ENCODE measurements at places on chromosomes 16 and 17.

GRCh38 chr16:4454623-4455022 lies 19.8 kb downstream of the NMRAL1 start:
- H3K27me3 ChIP-seq: no peaks in the 10 kb centered on the region
- peaks cover 20% of the 10 kb centered on the region for H3K36me3 ChIP-seq
- H3K27ac ChIP-seq: no peak overlapping the region
- DNase-seq: no peak

GRCh38 chr16:53836680-53837079 lies 132.7 kb downstream of the FTO start:
- H3K27me3 ChIP-seq: no peaks in the 10 kb centered on the region
- H3K4me3 ChIP-seq: no peak overlapping the region
- peaks cover 26% of the 10 kb centered on the region for H3K36me3 ChIP-seq
- DNase-seq: no peak
- no peak overlapping the region for H3K27ac ChIP-seq
- peaks cover 28% of the 10 kb centered on the region for H3K4me1 ChIP-seq

GRCh38 chr16:79181419-79181818 lies 419.1 kb downstream of the MAF start:
- no peak overlapping the region for H3K27ac ChIP-seq
- no peak for DNase-seq
- peaks cover 21% of the 10 kb centered on the region for H3K4me1 ChIP-seq
- peaks cover 2% of the 10 kb centered on the region for H3K36me3 ChIP-seq
- no peaks in the 10 kb centered on the region for H3K27me3 ChIP-seq

DNA sequence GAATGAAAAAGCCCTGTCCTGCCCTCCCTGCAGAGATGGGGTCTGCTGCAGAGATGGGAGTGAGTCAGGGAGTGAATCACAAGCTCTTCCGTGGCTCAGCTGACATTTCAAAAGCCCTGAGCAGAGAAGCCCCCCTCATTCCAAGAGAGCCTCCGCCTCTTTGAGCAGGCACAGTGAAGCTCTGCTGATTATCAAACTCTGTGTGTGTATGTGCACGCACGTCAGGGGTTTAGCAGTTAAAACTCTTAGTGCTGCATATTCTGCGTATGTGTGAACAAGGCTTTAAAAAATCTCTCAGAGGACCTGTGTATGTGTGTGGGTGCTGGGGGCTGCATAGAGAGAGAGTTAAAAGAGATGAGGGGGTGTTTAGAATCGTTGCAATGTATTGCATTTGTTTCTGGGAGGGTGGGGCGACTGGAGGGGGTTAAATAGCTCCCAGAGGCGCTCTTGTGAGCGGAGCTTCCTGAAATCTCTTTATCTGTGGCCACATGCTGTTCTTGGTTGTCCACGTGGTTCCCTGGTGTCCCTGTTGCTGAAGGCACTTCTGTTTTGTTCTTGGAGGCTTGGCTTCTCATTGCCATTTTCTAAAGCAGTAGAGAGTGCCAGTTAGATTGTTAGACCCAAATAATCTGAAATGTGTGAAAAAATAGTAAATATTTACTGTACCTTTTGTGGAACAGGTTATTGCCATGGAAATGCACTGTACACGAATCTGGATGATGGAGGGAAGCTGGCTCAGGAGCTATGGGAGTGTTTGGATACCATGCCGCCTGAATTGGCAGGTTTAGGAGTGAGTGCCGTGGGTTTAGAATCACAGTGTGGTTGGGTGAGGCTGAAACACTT lies 116.6 kb downstream of the PRKCB start:
- H3K36me3 ChIP-seq: no peaks in the 10 kb centered on the region
- DNase-seq: no peak
- no peak overlapping the region for H3K27ac ChIP-seq
- H3K4me1 ChIP-seq: peaks cover 9% of the 10 kb centered on the region

DNA sequence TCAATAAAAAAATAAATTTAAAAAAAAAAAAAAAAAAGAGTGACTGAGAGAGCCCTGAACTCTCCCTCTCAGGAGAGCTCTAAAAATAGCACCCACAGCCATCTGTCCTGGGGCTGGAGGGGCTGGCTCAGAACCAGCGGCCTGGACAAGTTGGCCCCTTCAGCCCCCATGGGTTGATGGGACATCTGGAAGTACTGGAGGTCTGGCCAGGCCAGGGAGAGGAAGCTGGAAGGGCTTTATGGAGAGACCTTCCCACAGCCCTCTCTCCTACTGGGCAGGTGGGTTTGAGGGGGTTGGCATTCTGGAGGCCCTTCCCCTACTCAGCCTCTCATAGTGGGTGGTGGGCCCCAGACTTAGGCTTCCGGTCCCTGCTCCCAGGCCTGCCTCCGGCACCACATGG lies 93.7 kb upstream of the TMEM97 start:
- peaks cover 13% of the 10 kb centered on the region for H3K4me1 ChIP-seq
- H3K4me3 ChIP-seq: no peak overlapping the region
- H3K27me3 ChIP-seq: peaks cover 26% of the 10 kb centered on the region

GRCh38 chr16:47643323-47644000 lies 182.3 kb downstream of the PHKB start:
- H3K36me3 ChIP-seq: peaks cover 3% of the 10 kb centered on the region
- H3K4me3 ChIP-seq: no peak overlapping the region

DNA sequence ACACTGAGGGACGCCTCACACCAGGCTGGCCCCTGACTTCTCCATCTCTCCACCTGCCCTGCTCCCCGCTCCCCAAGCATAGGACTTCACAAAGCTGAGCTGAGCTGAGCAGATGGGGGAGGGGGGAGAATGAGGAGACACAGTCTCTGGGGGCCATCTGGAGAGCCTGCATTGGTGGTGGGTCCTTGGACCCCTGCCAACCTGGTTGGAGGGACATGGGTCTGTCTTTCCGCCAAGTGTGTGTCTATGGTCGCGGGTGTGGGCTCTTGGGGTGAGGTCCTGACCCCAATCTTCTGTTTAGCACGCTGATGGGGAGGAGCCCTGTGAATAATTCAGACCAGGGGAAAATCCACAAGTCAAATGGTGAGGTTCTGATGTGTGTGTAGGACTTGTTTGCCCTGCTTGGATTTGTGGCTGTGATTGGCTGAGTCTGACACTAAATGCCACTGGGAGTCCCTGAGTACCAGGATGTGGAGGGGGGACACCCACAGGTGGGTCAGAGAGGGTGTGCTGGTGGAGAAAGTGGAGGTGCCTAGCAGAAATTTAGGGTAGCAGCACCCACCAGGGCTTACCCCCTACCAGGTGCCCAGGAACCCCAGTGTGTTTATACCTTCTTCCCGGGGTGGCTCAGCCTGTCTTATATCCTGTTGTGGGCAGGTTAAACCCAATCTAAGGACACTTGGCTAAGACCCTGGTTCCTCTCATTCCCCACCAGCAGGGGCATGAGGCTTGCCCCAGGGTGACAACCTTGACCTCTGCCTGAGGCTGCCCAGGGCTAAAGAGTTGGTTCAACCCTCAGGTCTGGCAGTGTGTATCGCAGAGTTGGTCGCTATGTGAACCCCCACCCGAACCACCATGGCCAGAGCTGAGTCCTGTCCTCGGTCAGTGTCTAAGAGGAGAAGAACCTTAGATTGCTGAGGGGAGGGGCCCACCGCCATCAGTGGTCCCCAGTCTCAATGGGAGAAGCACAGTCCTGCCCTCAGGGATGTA lies 2.1 kb downstream of the FMNL1 start:
- H3K4me3 ChIP-seq: peak overlapping the region; percentile 8
- no peak for DNase-seq
- peaks cover 7% of the 10 kb centered on the region for H3K4me1 ChIP-seq
- no peaks in the 10 kb centered on the region for H3K36me3 ChIP-seq
- H3K27ac ChIP-seq: no peak overlapping the region

DNA sequence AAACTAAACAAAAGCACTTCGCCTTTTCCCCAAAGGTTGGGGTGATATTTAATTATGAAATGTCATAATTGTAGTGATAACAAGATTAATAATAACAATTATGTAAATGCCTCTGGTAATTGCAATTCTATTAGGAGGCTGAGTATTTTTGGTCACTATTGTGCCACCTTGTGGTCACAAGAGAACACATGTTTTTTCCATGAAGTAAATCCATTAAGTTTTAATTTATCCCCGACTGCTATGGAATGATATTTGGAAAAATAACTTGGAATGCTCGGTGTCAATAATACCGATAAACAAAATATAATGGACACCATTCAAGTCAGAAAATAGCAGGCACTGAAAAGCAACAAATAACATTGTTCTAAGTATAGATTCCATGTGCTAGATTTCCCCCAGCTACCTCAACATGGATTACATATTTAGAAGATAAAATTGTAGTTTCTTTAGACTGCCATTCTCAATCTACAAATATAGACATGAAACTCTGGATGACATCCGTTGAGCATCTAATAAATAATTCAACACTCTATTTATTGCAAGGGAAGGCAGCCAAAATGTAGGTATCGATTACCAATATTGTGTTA lies 25.0 kb upstream of the KCNJ2 start:
- no peak overlapping the region for H3K4me3 ChIP-seq
- no peak overlapping the region for H3K27ac ChIP-seq
- no peaks in the 10 kb centered on the region for H3K36me3 ChIP-seq
- peaks cover 36% of the 10 kb centered on the region for H3K4me1 ChIP-seq
- no peaks in the 10 kb centered on the region for H3K27me3 ChIP-seq

GRCh38 chr16:66273053-66273452 lies 93.4 kb upstream of the CDH5 start:
- peaks cover 20% of the 10 kb centered on the region for H3K27me3 ChIP-seq
- no peak overlapping the region for H3K27ac ChIP-seq
- DNase-seq: no peak
- H3K4me3 ChIP-seq: no peak overlapping the region
- H3K4me1 ChIP-seq: peaks cover 23% of the 10 kb centered on the region
- H3K36me3 ChIP-seq: peaks cover 5% of the 10 kb centered on the region

GRCh38 chr17:57097832-57098421 lies 12.9 kb downstream of the AKAP1 start:
- no peak for DNase-seq
- peaks cover 31% of the 10 kb centered on the region for H3K4me1 ChIP-seq

DNA sequence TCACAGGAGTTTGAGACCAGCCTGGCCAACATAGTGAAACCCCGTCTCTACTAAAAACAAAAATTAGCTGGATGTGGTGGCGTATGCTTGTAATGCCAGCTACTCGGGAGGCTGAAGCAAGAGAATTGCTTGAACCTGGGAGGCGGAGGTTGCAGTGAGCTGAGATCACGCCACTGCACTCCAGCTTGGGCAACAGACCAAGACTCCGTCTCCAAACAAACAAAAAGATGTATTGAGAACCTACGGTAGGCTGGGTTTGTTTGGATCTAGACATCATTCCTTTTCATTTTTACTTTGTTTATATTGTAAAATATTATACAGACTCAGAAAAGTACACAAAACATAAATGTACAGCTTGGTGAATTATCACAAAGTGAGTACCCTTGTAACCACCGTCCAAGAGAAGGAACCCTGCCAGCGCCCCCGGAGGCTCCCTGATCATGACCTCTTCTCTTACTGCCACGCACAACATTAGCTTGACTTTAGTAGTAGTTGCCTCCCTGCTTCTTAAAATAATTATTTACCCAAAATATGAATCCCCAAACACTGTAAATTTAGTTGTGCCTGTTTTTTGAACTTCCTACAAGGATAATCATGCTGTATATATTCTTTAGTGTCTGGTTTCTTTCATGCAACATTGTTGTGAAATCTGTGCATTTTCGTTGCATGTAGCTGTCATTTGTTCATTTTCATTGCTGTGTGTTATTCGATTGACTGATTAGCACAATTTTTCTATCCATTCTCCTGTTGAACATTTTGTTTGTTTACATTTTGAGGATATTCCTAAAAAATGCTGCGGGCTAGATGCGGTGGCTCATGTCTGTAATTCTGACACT lies 56.5 kb downstream of the KSR1 start:
- H3K4me3 ChIP-seq: no peak overlapping the region
- H3K36me3 ChIP-seq: no peaks in the 10 kb centered on the region
- peaks cover 17% of the 10 kb centered on the region for H3K4me1 ChIP-seq
- no peaks in the 10 kb centered on the region for H3K27me3 ChIP-seq

DNA sequence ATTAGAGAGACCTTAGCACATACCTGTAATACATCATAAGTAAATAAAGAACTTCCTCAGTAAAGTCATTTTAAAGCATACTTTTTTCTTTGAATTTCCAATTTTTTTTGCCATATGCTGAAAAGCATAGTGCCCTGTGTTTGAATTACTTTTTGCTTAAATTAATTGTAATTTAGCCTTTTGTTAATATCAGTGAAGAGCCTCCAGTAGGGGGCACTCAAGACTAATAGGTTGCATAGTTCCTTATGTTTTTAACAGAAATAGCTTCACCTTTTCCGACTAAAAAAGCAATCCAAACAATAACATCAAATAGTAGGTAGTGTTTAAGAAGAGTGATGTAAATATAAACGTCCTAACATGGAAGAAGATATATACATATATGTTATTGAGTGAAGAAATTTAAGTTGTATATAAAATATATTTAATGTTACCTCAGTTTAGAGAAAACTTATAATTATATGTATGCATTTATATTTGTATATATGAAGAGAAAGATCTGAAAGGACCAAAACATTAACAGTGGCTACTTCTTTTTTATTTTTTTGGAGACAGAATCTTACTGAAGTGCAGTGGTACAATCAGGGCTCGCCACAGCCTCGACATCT lies 18.6 kb downstream of the RAD51C start:
- H3K36me3 ChIP-seq: peaks cover 17% of the 10 kb centered on the region
- DNase-seq: no peak
- no peak overlapping the region for H3K27ac ChIP-seq
- no peaks in the 10 kb centered on the region for H3K27me3 ChIP-seq
- no peaks in the 10 kb centered on the region for H3K4me1 ChIP-seq

GRCh38 chr16:64962786-64963185 lies 159.1 kb downstream of the CDH11 start:
- H3K27me3 ChIP-seq: no peaks in the 10 kb centered on the region
- H3K4me1 ChIP-seq: no peaks in the 10 kb centered on the region
- no peaks in the 10 kb centered on the region for H3K36me3 ChIP-seq
- DNase-seq: no peak
- no peak overlapping the region for H3K4me3 ChIP-seq

DNA sequence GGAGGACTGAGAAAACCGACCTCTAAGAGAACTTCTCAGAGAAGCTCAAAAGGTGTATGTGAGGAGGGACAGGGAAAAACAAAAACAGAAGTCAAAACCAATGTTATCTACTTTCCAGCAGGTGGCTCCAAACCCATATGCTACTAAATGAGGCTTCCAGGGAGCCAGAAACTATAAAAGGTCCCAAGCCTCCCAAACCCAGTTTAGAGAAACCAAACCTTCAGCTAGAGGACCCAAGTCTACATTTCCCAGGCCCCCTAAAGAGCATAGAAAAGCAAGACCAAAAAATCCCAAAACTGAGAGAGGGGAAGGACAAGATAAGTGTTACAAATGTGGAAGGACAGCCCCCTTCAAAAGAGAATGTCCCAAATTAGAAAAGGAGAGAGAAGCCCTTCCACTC lies 3.7 kb downstream of the HPR start:
- no peak overlapping the region for H3K4me3 ChIP-seq
- H3K27ac ChIP-seq: no peak overlapping the region
- no peaks in the 10 kb centered on the region for H3K4me1 ChIP-seq
- no peaks in the 10 kb centered on the region for H3K27me3 ChIP-seq
- H3K36me3 ChIP-seq: peaks cover 3% of the 10 kb centered on the region

GRCh38 chr17:21001813-21002221 lies 41.0 kb downstream of the USP22 start:
- no peak for DNase-seq
- peak overlapping the region; percentile 18 for H3K27ac ChIP-seq
- H3K36me3 ChIP-seq: peaks cover 23% of the 10 kb centered on the region
- peaks cover 6% of the 10 kb centered on the region for H3K4me1 ChIP-seq

Data from mesothelial cell of epicardium (in vitro differentiated cells).